ENCODE measurements at places on chromosomes 12 and 14.

- no peak for DNase-seq
Observed at GRCh38 chr12:123233505-123234308, 471 bp downstream of the MTRFR start.

DNA sequence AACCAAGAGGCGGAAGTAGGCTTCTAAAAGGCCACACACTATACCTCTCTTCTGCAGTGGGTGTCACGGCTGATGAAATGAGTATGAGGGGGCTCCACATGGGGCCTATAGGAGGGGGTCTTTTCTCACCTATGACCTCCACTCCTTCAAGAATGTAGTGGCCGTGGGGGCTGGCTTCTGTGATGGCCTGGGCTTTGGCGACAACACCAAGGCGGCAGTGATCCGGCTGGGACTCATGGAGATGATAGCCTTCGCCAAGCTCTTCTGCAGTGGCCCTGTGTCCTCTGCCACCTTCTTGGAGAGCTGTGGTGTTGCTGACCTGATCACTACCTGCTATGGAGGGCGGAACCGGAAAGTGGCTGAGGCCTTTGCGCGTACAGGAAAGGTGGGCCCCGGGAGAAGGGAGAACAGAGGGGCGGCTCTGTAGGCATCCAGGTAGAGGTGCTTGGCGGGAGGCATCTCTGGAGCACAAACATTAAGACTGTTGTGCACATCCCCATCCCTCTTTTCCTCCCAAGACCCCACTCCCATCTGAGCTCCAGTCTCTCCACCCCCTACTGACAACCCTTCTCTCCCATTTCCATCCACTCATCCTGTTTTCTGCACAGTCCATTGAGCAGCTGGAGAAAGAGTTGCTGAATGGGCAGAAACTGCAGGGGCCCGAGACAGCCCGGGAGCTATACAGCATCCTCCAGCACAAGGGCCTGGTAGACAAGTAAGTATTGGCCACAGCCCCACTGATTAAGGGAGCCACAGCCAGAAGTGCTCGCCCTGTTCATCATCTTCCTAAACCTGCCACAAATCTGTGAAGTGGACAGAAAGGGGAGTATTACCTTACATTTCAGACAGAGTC, 3.8 kb downstream of the GPD1 start:
- no peak for DNase-seq

DNA sequence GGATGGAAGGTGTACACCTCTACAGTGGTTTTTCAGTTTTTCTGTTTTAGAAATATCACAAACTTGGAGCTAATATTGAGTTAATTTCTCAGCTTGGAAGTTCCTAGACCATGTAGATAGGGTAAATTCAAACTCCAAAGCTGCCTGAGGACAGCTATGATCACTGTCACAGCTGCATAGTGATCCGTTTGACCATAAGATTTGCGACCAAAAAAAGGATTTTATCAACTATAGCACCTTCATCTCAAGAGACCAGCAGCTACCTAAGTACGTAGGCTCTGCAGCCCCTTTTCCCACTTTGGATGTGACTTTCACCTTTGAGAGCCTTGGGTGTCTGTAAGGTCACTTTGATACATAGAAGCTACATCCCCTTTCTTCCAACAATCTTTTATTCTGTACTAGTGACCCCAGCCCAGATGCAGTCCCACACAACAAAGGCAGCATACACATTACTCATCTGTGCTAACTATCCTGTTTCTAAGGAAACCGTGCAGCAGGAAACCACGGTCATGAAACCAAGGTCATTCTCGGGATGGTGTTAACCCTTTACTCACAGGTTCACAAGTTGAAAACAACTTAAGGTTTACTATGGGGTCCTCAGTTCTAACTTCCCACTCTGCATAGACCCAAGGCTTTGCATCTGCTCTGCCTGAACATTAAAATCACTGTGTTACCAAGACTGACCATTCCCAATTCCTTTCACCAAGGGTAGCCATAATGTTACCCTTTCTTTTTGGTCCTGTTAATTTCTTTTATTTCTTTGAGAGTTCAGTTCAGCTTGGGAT, 75.4 kb downstream of the IFT81 start:
- DNase-seq = peak; percentile 3

- DNase-seq = no peak
Observed at GRCh38 chr12:111168009-111168900, 200.6 kb downstream of the PHETA1 start.

DNA sequence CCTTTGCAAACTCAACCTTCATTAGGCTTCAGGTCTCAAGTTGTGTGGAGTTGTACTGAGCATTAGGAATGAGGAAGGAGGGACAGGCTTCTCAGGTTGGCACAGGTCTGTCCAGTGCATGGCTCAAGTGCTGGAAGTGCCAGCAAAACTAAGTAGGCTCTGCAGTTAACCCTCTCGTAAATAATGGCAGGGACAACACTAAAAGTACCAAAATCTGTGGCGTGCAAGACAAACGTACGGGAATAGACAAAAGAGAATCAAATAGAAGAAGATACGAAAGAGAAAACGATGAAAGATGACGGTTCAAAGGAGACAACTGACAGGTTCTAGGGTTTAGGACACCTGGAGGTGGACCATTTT, 612 bp downstream of the TRAPPC6B start:
- DNase-seq = no peak

DNA sequence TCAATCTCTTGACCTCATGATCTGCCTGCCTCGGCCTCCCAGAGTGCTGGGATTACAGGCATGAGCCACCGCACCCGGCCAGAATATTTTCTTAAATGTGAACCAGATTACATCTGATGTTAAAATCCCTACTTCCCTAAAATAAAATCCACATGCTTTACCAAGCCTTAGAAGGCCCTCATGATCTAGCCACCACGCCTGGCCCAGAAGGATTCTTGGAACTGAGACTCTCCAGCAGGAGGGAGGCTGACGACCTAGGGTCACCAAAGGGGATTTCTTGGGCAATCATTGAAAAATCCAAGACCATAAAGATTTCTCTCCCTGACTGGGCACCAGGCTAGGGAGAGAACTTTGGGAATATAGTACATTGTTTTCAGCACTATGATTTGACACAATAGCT, 25.2 kb upstream of the RASSF3 start:
- no peak for DNase-seq

DNA sequence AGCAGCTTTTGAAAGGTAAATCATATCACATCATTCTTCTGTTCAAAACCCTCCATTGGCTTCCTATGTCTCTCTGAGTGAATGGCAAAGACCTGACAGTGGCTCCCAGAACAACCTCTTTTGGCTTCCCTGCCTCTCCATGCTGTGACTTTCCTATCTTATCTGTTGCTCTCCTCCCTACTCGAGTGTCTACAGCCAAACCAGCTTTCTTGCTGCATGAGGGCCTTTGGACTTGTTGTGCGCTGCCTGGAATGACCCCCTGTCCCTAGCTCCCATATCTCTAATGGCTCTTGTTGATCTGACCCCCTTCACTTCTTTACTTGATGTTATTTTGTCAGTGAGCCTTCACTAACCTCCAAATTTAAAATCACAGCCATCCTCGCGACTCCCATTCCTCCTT, 2.5 kb downstream of the SYNE2 start:
- no peak for DNase-seq

DNA sequence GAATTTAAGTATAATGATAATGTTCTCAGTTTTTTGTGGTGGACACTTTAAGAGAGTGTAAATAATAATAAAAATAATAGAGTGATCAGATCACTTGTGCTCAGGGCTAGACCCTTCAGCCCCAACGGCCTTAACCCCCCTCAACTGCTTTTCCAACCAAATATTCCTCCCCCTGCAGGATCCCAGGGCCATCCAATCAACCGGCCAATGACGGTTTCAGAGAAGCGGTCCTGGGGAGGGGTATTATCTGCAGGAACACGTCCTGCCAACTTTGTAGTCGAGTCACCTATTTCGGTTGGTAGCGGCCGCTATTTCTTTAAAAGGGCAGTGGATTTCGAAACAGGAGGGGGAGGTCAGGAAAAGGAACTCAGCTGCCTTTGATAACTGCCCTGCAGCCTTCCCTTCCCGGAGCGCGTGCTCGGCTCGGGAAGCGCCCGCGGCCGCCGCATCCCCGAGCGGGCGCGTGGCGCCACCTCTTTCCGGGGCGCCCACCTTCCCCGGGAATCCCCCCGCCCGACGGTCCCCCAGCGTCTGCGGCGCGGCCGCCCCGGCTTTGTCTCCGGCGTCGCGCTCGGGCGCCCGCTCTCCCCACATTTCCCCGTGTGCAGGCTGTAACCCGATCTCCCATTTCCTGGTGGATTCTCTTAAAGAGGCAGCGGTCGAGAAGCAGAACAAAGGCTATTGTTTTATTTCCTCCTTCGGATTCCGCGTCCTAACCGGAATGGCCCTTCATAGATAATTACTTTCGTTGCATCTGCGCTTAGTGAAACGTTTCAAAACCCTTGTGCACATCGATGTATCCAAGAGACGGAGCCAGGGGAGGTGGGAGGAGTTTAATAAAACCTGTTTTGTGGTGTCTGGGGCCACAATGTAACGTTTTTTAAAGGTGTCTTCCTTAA, 711 bp upstream of the ETV6 start:
- DNase-seq = peak; percentile 59

DNA sequence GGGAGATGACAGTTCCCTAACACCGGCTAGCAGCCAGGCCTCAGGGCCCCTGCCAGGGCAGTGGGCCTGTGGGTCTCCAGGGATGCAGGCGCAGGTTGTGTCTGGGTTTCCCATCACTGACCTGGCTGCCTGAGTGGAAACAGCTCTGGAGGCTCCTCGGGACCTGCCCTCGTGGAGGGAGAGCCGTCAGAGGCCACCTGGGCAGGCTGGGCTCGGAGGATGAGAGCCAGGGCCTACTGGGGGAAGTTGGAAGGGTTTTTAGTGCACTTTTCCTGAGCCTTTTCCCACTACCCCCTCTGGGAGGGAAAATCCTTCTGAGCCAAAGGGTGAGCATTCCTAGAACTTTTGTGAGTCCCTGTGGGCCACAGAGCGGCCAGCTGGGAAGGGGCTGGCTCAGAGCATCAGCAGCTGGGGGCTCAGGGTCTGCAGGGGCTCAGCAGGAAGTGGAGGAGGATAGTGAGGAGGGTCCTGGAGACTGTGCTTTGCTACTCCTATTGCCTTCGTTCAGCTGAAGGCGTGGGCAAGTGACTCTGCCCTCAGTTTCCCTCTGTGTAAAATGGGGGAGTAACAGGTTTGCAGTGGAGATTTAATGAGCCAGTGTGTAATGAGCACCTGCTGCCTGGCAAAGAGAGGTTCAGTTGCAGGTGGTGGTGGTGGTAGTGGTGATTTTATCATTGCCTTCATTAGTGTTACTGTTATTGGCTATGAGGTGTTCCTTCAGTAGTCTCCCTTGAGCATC, 1.8 kb downstream of the SH2B3 start:
- DNase-seq = no peak

DNA sequence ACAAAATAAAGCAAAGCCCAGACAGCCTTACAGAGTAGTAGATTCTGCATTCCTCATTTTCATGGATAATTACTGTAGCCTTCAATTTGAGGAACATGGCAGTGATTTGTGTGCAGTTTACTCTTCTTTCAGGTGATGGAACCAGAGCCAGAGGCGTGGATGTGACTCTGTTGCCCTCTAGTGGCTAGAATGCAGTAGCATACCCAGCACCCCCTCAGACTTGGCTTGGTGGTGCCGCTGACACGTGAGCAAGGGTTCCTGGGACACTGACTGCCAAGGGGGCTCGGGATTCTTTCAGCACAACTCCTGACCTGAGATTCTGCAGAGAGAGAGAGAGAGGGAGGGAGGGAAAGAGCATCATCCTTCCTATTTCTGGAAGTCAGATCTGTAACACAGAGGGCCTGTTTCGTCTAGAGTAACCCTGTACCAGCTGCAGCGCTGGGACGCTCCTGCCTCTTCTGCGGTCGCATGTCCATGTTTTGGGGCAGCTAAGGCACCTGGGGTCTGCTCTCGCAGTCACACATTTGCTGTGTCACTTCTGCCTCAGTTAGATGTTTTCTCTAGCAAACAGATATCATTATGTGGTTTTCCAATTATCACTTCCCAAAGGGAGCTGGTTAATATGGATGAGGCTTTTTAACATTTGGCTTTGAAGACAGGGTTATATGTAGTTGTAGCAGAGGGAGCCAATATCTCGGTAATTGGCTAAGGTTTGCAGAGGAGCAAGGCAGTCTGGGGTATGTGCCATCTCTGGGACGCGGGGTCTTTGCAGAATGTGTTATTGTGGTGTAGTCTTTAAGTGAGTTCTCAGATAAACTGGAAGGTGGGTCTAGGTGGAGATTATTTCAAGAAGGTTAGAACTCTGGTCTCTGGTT, 428.1 kb downstream of the NRXN3 start:
- DNase-seq = peak; percentile 4

- no peak for DNase-seq
Observed at GRCh38 chr14:37034410-37035285, 137.8 kb downstream of the SLC25A21 start.

GRCh38 chr12:107590413-107590812, 95.2 kb upstream of the PWP1 start:
- no peak for DNase-seq

GRCh38 chr14:89085231-89085731, 260.8 kb downstream of the TTC8 start:
- no peak for DNase-seq

DNA sequence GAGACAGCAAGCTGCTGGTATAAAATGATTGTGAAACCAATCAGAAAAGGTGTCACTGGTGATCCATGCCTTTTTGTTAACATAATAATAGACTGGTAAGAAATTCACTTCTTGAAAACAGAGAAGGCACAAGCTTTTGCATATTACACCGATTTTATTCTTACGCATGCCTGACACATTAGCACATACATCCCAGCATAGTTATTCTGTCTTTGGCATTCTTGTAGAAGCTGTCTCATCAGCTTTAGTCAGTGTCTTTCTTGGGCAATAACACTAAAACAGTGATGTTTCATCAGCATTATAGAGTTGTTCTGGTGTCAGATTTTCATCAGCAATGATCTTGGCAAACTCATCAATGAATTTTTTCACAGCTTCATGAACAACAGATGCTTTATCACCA, 283.4 kb upstream of the TMTC1 start:
- no peak for DNase-seq

DNA sequence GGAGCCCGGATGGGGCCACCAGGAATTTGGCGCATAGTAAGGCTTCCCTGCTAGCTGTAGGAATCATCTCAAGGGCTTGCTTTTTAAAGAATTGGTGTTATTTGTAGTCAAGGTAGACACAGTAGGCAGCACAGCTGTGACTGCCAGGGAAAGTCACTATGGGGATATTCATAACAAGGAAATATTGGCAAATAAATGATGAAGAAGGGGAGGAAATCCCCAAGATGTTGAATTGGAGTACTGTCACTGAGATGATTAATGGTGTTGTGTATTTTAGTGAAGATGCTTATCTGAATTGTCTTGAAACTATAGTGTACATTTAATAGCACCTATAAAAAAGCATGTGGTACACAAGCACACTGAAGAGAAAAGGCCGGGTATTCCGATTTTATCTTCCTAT, 118.9 kb downstream of the NPAS3 start:
- no peak for DNase-seq

DNA sequence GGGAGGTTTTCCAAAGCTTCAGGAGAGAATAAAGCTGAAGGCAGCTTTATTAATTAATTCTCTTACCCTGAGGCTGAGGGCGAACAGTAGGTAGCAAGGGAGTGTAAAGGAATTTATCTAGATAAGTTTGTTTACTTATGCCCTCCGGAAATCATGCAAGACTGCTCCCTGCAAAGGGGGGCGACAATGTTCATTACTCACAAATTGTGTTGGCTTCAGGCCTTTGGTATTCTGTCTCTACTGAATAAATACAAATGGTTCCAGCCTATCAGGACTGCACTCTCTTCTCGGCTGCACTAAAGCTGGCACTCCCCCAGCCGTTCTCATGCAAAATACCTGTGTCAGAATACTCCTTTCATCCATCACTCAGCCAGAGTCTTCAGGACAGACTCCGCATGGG, 120.8 kb downstream of the PPHLN1 start:
- no peak for DNase-seq

Measured in activated T-helper 1 cell treated with anti-CD3 and anti-CD28 coated beads, Interleukin-12 subunit alpha, Interleukin-12 subunit beta, Interleukin-2, Interleukin-4 antibody, amounts not matched to agents 30 ng/mL and 10 ng/mL and 1 ng/mL, durations not matched to agents 14 hours and 24 hours and 36 hours (primary cell).